ENCODE measurements at places on chromosomes 2 and 18.

DNA sequence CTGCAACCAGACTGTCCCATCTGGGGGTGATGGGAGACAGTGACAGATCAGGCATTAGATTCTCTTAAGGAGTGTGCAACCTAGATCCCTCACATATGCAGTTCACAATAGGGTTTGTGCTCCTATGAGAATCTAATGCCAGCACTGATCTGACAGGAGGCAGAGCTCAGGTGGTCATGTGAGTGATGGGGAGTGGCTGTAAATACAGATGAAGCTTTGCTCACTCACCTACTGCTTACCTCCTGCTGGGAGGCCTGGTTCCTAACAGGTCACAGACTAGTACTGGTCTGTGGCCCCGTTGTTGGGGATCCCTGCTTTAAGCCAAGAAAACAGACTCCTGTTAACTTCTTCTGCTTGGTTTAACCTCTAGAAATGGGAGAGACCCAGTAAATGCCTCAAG lies 3.2 kb downstream of the CYP27A1 start:
- no peak for DNase-seq

- no peak for DNase-seq
These were observed 9.3 kb downstream of the HADHA start for GRCh38 chr2:26235089-26235488.

DNA sequence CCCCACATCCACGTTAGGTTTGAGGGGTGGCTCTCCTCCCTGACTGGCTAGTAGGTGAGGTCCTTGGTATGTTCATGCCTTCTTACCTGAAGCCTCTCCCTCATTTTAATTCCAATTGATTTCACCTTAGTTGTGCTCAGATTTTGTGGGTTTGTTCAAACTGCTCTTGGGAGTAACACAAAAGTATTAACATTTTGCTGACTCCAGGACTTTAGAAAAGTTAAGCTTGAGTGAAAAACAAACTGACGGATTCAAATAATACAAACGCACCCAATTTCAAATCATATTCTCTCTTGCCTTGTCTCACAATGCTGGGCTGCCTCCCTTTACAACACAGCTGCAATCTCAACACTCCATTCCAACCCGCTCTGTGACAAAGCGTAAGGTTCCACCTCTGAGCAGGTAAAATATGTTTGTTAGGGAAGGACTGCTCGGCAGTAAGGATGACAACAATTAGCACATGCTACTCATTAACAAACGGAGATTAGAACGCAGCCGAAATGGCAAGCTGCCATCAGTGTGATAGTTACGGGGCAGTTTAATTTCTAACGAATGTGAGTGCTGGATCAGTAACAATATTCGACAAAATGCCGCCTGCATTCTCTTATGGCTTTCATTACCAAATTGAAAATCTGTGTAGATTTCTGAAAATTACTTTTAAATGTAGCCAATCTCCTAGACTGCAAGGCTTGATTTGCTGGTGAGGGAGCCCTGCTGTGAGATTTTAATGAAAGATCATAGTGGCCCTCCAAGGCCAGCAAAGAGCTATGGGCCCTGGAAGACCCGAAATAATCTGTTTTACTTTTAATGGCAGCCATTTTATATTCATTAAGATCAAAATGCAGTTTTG lies 730.6 kb upstream of the FANCL start:
- DNase-seq, result no peak

- DNase-seq, result no peak
These were observed at the start of gene KLHL30 for GRCh38 chr2:238138331-238139195. Gene KLHL30, plus strand, starts transcription at chr2:238138668. Its CDS starts 2,087 bp downstream, at chr2:238140755.

DNA sequence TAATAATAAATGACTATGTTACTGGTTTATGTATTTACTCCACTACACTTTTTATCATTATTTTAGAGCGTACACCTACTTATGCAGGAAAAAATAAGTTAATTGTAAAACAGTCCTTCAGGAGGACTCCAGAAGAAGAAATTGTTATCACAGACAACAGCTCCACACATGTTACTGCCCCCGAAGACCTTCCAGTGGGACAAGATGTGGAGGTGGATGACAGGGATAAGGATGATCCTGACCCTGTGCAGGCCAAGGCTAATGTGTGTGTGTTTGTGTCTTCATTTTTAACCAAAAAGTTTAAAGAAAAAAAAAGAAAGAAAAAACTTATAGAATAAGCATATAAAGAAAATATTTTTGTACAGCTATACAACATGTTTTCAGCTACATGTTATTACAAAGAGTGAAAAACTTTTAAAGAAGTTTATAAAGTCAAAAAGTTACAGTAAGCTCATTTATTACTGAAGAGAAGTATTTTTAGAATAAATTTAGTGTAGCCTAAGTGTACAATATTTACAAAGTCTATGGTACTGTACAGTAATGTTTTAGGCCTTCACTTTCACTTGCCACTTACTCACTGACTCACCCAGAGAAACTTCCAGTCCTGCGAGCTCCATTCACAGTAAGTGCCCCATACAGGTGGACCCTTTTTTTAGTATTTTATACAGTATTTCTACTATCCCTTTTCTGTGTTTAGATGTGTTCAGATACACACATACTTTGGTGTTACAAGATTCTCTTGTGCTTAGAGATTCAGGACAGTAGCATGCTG lies 7.5 kb downstream of the TGFBRAP1 start:
- DNase-seq, result no peak

DNA sequence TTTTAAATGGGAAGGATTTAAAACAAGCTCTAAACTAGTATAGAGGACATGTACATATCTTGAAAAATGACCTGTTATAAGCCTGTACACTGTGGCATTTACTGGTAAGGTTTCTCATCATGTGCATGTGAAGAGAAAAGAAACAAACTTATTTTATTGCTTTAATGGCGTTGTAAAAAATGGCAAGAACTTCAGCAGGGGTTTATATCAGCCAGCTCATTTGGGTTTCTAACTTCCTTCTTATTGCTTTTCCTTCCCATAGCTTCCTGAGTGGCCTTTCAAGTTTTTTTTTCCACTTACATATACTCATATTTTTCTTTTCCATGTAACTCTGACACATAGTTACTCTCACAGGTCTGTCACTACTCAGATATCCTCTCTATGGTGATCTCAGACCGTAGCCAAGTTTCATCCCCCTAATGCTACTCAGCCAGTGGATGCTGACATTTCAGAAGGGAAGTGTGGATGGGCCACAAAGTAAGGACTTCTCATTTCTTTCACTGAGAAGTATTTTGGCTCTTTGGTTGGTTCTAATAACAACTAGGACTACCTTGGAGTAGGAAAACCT lies 198.2 kb downstream of the PARD3B start:
- DNase-seq, result no peak

DNA sequence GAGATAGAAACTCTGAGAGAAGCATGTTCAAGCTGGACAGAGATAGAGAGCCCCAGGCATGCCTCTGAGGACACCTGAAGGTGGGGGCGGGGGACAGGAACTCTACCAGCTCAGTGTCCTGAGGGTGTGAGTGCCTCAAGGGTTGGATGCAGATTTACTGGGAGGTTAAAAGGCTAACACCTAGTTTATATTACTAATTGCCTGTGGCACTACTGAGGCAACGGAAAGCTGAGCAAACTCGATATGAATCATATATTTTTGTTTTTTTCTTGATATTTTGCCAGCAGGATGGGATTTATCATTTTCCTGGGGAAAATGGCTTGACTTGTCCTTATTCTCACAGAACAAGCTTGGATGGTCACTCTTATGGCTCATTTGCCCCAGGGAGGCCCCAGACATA lies 319.5 kb downstream of the ALK start:
- no peak for DNase-seq

GRCh38 chr2:214896274-214896673 lies 86.8 kb upstream of the BARD1 start:
- DNase-seq, result no peak

DNA sequence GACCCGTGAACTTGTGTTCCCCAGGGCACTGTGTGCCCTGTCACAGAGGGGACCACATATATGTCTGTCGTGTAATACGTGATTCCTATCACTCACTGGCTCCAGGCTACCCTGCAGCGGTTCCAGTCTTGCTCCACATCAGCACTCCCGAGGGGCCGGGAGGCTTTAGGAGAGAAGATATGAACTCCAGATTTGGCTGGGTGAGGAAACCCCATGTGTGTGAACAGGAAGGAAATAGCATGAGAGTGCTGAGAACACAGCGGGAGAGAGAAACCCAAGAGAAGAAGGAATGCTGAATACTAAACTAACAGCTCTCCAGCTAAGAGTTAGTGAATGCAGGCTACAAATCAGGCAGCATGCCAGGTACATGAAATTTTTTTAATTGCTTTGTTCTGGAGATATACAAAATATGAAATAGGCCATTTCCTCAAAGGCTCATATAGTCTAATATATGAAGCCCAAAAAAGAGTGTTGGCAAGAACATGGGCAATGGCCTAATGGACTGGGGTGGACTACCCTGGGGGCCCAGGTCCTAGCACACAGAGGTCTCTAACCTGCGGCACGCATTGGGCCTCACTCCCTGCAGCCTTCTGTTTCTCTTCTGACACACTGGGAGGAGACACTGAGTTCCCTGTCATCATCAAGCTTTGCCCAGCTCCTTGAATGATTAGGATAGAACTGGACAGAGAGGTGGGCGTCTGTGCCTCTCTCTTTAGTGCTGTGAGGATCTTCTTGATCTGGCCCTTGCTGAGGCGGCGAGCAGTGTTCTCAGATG lies 372.8 kb upstream of the RAB6C start:
- no peak for DNase-seq

- DNase-seq, result no peak
These were observed 141.3 kb downstream of the NCK2 start for GRCh38 chr2:105886029-105886454.

- DNase-seq, result no peak
These were observed 22.5 kb downstream of the DRC1 start for GRCh38 chr2:26424221-26424620.

GRCh38 chr2:5691221-5691984 lies 781 bp upstream of the SOX11 start:
- DNase-seq, result peak; percentile 78

DNA sequence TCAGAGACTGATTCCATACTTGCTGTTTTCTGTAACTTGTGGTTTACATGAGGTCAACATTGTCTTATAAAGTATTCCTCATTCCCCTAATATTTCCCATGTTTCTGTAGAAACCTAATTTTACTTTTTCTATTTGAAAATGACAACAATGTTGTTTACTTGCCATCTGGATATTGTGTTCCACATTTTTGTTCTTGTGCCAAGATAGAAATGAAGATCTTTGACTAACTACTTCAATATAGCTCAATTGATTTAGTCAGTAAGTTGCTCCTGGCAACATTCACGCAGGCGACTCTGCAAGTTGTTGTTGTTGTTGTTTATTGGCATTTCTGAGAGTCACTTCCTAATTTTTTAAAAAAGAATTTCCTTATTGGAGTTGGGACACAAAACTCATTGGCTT lies 69.5 kb downstream of the CAVIN2 start:
- DNase-seq, result no peak
